Fibroblast of skin of right quadriceps (primary cell): ENCODE measurements at places on chromosomes 11 and 22.

- no peak for DNase-seq
These were observed 9.4 kb downstream of the UPB1 start for GRCh38 chr22:24504540-24504939.

- no peak for DNase-seq
These were observed 1.4 kb upstream of the MCM5 start for GRCh38 chr22:35398591-35398973.

GRCh38 chr11:106695506-106695905, 322.8 kb downstream of the GUCY1A2 start:
- peak; percentile 84 for DNase-seq

DNA sequence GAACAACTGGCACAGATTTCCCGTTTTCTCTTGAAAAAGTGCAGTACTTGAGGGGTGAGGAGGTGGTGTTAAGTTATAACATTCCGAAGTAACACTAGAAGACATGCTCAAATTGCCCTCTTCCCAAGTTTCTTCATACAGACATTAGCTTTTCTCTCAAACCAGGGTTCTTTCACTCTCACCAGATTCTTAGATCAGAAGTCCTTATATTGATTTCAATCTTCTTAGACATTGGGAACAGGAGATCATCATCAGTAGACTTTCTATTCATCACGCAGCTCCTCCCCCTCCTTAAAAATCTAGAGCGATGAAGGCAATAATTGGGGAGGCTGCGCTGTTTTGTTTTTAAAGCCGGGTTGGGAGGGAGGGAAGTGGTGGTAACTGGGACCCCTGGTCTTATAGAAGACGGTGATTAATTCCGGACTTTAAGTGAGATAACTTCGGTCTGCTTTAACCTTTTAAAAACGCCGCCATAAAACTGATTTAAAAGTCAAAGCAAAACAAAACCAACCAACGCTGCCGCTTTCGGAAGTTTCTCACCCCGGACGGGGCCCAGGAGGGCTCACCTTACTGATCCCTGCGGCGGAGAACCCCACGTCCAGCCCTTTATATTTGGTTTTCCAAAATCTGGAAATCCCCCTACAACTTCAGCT, 665 bp downstream of the USP28 start:
- peak; percentile 12 for DNase-seq

DNA sequence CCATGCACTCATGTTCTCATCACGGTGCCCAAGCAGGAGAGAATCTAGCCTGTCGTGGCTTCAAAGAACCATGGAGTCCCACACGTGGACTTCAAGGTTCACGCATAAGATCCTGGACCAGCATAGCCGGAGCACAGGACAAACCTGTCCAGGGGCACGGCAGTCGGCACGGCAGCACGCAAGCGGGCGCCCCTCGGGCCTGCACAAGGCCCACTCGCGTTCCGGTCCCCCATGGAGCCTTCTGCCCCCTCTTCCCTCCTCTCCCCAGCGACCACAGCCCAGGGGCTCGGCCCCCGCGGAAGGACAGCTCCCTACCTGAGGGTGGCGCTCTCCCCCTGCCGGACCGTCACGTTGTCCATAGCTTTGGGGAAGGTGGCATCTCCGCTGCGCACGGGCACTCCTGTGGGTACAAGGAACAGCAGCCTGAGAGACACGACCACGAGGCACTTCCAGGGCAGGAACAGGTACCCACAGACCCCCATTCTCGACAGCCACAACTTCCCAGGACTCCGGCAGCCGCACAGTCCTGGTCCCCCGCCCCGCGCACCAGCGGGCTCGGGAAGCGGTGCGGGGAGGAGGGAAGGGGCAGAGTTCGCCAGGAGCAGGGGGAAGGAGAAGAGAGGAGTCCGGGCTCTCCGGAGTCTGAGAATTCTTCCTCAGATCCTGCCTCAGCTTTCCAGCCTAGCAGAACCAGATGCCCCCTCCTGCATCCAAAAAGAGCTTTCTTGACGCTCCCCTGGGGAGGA, 589.5 kb downstream of the OPCML start:
- no peak for DNase-seq

DNA sequence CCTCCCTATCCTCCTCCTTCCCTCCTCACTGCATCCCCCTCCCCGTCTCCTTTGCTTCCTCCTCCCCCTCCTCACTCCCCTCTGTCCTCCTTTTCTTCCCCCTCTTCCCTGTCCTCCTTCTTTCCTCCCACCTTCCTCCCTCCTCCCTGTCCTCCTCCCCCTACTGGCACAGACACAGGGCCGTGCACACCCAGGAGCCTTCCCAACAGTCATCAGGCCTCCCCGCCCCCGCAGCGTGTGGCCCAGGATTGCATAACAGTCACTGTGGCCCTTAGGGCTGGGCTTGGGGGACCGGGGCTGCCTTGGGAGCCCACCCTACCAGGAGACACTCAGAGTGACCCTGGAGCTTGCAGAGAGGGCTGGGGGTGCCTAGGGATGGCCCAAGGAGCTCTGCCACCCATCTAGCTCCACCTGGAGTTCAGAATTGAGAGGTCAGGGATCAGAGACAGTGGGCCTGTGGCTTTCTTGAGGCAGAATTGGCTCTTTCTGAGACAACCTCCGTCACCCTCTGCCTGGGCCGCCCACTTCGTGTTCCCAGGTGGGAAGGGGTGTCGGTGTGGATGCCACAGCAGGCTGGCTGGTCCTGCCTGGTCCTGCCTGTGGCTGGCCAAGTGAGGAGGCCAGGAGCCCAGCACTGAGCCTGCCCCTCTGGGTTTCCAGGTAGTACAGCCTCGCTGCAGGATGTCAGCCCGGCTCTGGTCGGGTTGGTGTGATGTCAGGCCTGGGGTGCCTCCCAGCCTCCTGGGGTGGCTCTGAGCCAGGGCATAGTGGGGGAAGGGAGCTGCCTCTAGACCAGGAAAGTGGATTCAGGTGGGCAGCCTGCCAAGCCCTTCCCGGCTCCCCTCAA, 1.6 kb downstream of the SPI1 start:
- DNase-seq, result no peak

DNA sequence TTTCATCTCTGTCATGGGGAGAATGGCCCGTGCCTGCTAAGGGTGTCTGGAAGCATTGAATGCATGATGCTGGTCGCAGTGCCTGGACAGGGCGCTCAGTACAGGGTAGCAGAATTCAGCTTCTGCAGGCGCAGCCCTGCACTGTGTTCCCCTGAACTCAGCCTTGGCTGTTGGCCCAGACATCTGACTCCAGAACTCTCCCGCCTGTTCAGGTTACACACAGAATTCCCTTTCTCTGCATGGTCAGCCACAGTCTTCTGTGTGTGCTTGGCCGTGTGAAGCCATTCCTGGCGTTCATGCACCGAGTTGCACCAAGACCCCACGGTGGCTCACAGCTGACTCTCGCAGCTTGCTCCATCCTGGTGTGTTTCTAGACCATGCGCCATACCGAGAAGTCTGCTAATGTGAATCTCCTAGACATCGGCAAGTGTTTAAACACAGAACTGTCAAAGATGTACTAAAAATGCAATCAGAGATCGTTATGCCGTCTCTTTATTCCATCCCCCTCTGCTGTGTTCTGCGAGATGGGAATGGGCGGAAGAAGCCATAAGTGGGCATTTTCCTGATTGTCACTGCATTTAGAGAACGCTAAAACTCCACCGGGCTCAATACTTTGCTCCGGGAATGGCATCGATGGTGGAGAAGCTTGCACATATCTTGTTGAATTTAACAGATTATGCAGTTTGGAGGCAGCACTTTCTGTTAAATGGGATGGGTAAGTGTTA, 55.6 kb downstream of the MPPED1 start:
- DNase-seq, result no peak

DNA sequence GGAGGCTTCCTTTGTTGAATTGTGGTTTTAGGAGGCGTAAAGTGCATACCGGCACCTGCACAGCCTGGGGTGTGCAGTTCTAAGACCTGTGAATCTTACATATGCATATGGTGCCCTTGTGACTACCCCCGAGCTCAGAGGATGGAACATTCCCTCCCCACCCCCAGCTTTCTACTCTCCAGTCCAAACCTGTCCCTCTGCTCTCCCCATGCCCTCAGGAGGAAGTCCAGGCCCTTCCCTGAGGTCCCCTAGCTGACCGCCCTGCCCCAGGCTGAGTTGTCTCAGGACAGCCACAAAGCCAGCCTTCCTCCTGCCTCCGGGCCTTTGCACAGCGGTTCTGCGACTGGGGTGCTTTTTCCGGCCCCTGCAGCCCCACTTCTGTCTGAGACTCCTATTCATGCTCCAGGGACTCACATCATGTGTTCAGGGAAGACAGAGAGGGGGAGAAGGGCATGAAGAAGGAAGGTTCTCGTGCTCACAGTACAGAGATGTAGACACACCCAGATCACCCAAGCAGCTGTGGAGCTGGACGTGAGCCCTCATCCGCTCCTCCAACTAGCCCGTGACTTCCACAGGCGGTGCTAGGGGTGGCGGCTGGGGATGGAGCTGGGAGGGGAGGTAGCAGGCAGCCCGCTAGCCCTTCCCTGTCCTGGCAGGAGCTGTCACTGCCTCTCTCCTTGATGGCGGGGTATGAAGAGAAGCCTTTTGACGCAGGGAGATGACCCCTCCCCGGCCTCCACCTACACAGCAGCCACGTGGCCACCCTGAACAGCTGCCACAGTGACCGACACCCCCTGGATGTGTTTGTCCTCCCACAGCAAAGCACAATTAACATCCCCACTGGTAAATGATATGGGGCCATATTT, 50.8 kb downstream of the FLRT1 start:
- no peak for DNase-seq

DNA sequence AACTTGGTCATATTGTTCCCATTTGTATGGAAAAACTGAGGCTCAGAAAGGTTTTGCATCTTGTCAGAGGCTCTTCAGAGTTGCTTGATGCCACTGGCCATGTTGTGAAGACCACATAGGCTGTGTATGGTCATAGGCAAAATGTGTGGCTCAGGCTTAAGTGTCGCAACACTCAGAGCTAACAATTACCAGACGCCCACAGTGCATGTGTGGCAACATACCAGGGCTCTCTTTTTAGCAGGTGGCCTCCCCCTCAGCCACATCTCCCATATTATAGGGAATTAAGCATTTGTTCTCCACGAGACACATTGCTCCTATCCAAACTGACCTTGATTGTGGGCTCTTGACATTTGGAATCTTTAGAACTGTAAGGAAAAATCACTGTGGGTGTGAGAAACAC, 802.5 kb downstream of the DLG2 start:
- peak; percentile 19 for DNase-seq

GRCh38 chr22:19877626-19878339, 23.1 kb upstream of the GNB1L start:
- peak; percentile 63 for DNase-seq

DNA sequence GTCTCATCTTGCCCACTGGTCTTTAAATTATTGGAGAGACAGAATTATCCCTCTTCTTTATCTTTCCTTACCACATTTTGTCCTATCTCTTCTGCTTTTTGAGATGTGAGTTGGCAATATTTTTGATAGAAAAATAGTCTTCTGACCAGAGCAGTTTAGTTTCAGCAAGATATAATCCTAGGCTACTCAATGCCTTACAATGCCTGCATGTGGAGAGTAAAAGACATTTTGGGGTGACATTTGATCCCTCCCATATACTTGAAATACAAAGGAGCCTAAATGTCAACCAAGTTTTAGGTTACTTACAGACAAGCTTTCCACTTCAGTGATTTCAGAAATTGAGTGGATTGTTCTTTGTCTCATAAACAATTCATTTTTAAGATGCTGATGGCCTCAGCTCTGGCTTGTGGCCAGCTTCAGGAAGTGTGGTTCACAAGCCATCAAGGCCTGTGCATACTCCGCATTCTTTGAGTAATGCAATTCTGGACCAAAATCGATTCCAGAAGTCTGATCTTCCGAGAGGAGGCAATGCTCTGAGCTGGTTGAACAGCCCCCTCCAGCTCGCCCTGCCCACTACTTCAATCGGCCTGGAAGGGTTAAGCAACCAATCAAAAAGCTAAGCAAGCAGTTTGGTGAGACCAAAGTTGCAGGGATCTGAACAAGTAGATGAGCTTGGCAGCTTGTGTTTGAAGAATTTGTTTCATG, 274.4 kb downstream of the BLID start:
- DNase-seq, result peak; percentile 99

DNA sequence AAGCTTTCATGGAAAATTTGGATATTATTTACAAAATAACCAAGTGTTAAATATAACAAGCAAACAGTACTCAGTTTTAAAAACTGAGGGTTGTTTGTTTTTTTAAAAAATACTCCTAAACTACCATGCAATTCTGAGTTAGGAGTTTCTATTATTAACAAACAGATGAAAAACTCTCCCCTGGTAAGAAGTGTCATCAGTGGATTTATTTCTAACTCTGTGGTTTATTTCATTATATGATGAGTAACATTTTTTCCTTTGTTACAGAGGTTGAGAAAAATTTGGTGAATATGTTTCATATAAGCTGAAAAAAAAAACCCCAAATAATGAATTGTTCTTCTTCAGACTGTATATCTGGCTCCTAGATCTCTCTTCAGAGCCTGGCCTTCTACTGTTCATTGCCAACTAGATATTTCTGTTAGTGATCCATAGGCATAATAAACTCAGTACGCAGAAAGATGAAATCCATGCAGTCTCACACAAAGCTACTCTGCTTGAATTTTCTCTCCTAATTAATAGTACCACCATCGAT, 29.4 kb upstream of the PDE3B start:
- no peak for DNase-seq

GRCh38 chr11:134406264-134407185, 5.5 kb downstream of the B3GAT1 start:
- no peak for DNase-seq

- DNase-seq, result peak; percentile 85
These were observed 65.7 kb downstream of the FLI1 start for GRCh38 chr11:128759597-128759996.

GRCh38 chr11:117538263-117539135, 210.8 kb downstream of the CEP164 start:
- peak; percentile 53 for DNase-seq

- no peak for DNase-seq
These were observed 57.6 kb downstream of the SMIM38 start for GRCh38 chr11:69213316-69213715.
